ENCODE measurements at places on chromosomes 11 and 22. TPM values are rescaled to one million over a fixed set of nuclear protein-coding genes. Genes with fewer than 3 reads are reported as not detected.

- DNase-seq, result peak; percentile 71
These were observed 722 bp upstream of the GUCY1A2 start for GRCh38 chr11:107018902-107019493.

- DNase-seq, result no peak
These were observed 387.9 kb downstream of the MIAT start for GRCh38 chr22:27045103-27045947.

- DNase-seq, result no peak
These were observed 22.8 kb downstream of the NPAT start for GRCh38 chr11:108199446-108200321.

The CDCA5 gene
- 25.9 TPM for total RNA-seq
